ENCODE measurements at places on chromosomes 13 and 19.

DNA sequence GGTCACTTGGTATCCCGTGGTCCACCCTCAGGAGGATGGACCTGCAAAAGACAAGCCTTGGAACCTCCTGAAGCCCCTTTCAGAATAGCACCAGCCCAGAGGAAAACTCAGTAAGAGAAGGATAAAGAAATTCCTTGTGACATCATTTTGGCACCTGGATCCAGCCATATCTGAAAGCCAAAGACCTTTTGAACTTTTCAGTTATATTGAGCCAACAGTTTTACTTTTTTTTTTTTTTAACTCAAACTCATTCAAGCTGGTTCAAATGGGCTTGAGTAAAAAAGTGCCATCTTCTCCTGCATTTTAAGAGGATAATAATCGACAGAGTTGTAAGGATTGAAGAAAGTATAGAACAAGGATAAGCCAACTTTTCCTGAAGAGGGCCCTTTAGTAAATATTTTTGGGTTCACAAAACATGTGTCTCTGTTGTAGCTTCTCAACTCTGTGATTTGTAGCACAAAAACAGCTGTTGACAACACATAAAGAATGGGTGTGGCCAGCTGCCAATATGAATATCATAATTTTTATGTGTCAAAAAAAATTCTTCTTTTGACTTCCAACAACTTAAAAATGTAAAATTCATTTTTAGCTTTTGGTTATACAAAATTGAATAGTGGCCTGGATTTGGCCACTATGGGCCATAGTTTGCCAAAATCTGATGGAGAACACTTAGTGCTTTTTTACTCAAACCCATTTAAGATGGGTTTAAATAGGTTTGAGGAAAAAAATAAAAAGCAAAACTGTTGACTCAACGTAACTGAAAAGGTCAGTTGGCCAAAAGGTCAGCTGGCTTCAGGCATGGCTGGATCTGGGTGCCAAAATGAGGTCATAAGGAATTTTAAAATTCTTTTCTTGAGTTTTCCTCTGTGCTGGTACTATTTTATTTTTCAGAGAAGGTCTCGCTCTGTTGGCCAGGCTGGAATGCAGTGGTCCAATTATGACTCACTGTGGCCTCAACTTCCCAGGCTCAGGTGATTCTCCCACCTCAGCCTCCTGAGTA, 50.7 kb downstream of the ACSBG2 start:
- DNase-seq = no peak

DNA sequence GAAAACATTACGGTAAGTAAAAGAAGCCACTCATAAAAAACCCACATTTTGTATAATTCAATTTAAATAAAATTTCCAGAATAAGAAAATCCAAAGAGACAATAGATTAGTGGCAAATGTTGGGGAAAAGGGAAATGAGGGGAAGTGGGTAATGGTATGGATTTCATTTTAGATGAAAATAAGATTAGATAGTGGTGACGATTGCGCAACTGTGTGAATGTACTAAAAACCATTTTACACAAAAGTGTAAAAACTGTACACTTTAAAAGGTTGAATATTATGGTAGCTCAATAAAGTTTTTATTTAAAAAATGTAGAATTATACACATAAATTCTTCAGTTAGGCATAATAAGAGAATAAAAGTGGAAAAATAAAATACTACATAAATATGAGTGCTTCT, 3.7 kb downstream of the MBD3L1 start:
- DNase-seq = no peak

- no peak for DNase-seq
These were observed 482.0 kb downstream of the UQCRFS1 start for GRCh38 chr19:28730791-28731512.

GRCh38 chr19:45883881-45884681, 1.9 kb downstream of the IRF2BP1 start:
- no peak for DNase-seq

DNA sequence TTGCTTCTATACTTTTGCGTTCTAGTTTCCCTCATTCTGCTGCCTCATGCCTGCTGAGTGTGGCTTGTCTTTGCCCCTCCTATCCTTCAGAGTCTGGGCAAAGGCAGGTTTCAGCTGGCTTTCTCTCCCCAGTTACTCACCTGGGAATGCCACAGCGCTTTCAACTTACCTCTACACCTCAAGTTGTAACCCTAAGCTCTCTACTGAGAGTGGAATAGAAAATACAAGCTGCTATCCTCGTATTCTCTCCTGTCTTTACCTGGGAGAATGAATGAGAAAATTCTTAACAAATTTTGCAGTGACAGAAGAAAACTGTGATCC, 316.3 kb upstream of the KLF12 start:
- DNase-seq = no peak

- DNase-seq = no peak
These were observed 1.4 kb downstream of the DYRK1B start for GRCh38 chr19:39832341-39833083.

- DNase-seq = no peak
These were observed 89.3 kb downstream of the LRCH1 start for GRCh38 chr13:46642254-46642653.

All from stimulated activated CD4-positive, alpha-beta T cell treated with anti-CD3 and anti-CD28 coated beads, TNF-alpha, amount 100 ng/mL, for 24 hours (primary cell).